ENCODE measurements at places on chromosomes 6 and 20.
A peak's percentile ranks its signal among the peaks of the same experiment; 100 is the strongest.

- DNase-seq, result no peak
These were observed 72.9 kb downstream of the TSBP1 start for GRCh38 chr6:32298632-32299336.

DNA sequence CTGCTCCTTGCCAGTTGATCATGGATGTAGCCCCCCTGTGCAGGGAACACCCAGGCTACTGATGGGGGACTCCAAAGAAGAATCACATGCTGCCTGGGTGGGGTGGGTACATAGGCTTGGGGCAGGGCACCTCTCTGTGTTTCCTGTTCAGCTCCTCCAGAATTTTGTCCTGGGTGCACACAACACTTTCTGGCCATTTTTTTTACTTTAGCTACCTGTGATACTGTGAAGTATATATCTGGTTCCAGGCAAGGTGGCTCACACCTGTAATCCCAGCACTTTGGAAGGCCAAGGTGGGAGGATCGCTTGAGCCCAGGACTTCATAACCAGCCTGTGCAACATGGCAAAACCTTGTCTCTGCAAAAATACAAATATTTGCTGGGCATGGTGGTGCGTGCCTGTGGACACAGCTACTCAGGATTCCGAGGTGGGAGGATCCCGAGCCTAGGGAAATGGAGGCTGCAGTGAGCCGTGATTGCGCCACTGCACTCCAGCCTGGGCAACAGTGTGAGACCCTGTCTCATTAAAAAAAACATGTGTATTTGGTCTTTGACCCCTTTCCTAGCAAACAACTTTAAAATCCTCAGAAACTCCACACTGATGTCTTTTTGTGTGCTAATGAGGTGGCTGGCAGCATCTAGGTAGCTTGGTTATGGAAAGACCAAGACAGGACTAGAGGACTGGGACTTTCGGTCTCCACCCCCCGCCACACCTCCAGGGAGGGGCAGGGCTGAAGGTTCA lies 14.1 kb downstream of the SLC4A11 start:
- DNase-seq, result no peak

DNA sequence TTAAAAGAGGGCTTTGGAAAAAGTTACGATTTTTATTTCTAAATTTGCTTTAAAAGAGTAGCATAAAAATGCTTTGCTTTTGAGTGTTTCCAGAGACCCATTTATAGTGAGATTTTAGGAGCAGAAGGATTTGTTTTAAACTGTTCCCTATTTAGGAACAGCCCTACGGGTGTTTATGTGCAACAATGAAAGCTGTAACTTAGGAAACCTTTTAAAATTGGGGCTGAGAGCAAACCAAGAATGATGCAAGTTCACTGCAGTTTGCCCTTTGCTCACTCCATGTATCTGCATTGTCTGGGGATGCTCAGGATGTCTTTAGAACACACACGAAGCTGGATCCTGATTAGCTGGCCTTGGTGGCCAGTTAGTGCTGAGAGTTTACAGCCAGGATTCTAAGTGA lies 40.9 kb downstream of the GHRH start:
- DNase-seq, result no peak

GRCh38 chr6:166365806-166366205 lies 16.9 kb downstream of the MPC1 start:
- no peak for DNase-seq

- no peak for DNase-seq
These were observed 30.9 kb upstream of the NOTCH4 start for GRCh38 chr6:32254761-32255198.

DNA sequence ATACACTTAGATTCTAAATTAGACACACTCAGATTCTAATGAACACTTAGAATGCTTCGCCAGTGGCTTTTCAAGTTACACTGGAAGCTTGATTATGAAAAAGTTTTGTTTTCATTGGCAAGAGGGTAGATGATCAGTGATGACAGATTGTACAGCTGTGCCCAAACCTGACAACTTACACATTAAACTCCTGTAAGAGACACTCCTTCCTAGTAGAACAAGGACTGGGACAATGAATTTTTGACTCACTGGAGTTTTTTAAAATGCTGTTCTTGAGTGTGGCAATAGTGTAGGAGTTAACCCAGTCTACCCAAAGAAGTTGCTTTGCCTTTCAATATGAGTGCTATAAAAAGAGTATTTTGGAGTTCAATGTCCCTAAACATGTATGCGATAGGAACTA lies 140.8 kb downstream of the SLC16A10 start:
- DNase-seq, result no peak

GRCh38 chr6:151870375-151870774 lies 62.9 kb downstream of the ESR1 start:
- no peak for DNase-seq

DNA sequence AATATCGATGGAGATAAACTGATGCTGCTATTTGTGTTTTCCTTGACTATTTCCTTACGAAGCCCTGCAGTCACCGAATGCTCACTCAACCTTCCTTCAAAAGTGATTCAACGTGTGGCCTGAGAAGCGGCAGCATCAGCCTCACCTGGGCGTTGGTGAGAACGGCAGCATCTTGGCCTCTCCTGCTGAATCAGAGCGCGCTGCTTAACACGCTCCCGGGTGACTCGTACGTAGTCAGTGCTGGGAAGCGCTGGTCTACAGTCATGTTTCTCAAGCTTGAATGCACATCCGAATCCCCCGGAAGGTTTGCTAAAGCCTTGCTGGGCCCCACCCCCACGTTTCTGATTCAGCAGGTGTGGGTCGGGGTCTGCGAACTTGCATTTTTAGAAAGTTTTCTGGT lies 214.1 kb upstream of the RREB1 start:
- DNase-seq, result no peak

- no peak for DNase-seq
These were observed 63.2 kb upstream of the TIAM2 start for GRCh38 chr6:154931711-154932424.

- DNase-seq, result no peak
These were observed 943 bp downstream of the ZUP1 start for GRCh38 chr6:116667623-116668022.

DNA sequence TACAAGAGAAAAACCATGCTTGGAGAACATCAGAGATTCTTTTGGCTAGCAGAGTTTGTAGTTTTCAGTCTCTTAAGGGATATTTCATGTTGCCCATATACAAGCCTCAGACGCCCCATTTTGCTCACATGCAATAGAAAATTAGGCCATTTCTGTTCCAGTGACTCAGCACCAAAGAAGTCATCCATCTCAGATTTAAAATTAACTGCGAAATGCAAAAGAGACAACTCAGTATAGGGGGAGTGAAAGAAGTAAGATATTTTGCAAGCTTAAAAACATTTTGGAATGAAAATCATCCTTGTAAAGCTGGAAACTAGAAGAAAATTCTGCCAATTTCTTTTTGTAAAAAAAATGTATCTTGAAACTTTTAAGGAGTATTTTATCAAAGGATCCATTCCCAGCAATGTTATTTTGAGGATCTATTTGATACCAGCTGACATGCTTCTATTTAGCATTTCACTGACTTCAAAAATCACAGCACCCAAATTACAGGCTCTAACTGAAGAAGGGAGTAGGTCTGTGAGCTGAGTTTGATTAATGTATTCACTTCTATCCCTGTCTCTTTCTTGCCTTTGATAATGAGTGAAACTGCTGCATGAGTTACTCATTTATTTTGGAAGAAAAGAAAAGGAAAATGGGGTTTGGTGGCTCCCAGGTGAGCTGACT lies 223.7 kb upstream of the SULF2 start:
- no peak for DNase-seq

DNA sequence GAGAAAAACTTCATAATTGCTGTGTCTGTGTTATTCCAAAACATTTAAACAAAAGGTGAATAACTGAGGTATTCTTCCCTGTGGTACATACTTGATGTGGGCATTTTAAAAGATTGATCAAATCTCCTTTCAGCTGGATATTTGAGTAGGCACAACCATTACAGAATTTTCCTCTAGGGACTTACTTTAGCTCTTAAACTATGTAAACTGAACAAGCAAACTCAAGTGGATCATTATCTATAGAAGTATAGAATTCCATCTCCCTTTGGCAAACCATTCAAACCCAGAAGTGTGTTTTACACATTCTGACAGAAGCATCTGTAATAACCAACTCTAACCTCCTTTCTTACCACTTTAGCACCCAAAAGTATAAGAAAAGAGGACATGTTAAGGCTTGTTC lies 241.4 kb downstream of the ESR1 start:
- DNase-seq, result no peak

DNA sequence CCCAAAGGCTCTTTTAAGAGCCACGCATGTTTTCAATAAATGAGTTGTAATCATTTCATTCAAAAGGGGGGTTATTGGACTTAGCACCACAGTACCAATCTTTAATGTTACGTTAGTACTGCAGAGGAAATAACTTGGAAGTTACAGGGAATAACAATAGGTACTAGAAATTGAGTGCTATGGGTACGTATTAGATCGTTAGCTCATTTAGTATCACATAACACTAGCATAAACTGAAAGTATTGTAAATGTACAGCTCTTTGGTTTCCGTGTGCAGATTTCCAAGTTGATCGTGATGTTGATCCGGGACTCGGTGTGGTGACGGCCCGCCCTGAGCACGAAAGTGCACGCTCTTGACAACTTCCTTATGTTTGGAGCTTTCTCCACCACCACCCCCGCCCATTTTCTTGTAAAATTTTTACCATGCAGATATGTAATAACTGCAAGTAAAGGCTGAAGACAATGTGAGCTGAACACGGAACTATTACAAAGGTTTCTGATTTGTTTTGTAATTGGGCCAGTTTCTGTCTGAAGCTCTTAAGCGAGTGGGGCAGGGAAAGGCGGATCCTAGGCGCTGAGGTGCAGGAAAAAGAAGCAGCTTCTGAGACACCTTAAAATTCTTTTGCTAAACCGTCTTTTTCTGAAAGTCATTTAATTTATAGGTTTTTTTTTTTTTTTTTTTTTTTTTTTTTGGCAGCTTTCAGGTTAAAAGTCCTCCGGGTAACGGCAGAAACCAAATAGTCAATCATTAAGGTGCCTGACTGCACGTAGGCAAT lies 71.5 kb downstream of the HFE start:
- DNase-seq, result peak; percentile 36

- no peak for DNase-seq
These were observed 188.5 kb downstream of the TAF4 start for GRCh38 chr20:61876952-61877728.

DNA sequence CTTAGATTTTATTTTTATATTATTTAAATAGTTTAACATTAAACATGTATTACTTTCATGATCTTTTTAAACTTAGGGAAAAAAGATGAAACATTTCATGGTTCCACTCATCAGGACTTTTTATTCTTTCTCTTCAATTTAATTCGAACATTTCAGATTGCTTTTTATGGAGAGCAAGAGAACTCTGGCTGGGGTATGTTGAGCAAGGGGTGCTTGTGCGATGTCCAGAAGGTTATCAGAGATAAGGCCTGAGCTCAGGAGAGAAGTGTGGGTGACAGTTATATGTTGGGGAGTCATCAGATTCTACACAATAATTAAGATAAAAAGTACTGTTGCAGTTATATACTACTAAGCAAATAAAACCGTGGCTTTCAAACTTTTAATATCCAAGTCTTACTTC lies 37.5 kb downstream of the FKBP5 start:
- DNase-seq, result no peak

- DNase-seq, result peak; percentile 39
These were observed 646 bp upstream of the CPNE5 start for GRCh38 chr6:36839749-36840431.

GRCh38 chr6:31815025-31815838 lies at the start of the genes HSPA1A and HSPA1L:
Gene HSPA1A (plus strand): TSS chr6:31815543. CDS start chr6:31815757, 214 bp downstream.
Gene HSPA1L (minus strand): TSS chr6:31815283. CDS start chr6:31811972, 3,311 bp downstream.
- DNase-seq, result no peak

DNA sequence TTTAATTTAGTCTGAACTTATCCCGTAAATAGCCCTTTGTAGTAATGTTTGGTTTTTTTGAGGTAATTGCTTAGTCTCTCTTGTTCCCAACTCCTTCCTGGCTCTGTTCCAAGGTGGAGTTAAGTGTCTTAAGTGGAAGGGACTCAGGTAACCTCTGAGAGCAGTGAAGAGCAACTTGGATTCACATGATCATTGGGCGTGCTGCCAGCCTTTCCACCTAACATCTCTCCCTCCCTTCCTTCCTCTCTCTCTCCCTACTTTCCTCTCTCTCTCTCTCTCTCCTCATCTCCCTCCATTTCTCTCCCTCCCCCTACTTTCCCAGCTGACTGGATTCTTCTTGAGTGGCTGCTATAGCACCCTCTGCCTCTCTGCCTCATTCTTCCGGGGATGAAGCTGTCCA lies 232.9 kb upstream of the SASH1 start:
- DNase-seq, result no peak

GRCh38 chr20:11188843-11189603 lies 515.2 kb upstream of the JAG1 start:
- DNase-seq, result no peak

DNA sequence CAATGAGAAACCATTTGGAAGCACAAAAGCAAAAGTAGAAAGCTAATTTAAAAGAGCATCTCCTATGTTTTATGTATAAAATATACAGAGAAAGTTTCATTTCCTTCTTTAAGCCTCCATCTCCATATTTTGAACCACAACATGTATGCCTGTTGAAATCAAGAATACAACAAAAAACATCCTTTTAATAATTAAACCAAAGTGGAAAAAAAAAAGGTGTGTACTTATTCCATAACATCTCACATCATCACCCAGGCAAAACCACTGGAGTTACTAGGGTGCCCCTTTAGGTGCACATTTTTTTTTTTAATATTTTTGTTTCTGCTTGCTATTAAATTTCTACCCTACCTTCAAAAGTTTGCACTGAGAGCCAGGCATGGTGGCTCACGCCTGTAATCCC lies 43.0 kb downstream of the EDN1 start:
- no peak for DNase-seq

DNA sequence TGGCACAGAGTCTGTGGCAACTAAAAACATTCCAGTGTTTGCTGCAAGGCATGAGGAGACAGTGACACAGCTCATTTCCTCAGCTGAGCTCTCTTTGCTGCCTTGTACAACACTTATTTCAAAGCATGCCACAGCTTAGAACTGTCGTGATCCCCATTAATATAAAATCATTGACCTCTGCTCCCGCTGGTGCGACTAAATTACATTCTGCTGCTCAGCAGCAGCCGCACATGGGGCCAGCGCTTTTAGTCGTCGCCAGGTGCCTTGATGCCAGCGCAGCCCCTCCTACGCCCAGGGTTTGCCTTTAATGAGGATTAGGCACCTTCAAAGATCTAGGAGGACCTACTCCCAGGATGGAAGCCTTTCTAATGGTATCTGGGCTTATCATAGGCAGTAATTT lies 717.9 kb upstream of the POU3F2 start:
- DNase-seq, result no peak

DNA sequence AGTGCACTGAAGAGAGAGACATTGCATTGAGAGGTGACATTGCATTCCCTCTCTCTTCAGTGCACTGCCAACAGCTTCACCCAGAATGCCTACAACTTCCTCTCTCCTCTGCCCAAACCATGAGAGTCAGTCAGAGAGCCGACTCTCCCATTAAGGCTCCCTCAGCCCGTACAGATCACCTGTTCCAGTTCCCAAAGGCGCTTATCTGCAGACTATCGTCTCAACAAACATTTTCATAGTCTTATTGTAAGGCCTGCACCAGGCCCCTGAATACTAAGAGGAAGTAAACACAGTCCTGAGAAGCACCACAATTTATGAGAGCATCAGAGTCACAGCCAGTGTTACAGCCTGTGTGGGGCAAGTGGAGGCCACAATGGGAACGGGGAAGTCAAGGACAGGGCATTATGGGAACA lies 53.7 kb downstream of the GFOD1 start:
- DNase-seq, result no peak

- no peak for DNase-seq
These were observed 20.7 kb downstream of the METTL24 start for GRCh38 chr6:110337486-110337885.

GRCh38 chr20:57401565-57401918 lies 10.3 kb downstream of the RBM38 start:
- DNase-seq, result no peak
